ENCODE measurements at places on chromosomes 12 and 14.

- DNase-seq, result no peak
Measured at GRCh38 chr12:59499774-59500173, 96.1 kb upstream of the SLC16A7 start.

DNA sequence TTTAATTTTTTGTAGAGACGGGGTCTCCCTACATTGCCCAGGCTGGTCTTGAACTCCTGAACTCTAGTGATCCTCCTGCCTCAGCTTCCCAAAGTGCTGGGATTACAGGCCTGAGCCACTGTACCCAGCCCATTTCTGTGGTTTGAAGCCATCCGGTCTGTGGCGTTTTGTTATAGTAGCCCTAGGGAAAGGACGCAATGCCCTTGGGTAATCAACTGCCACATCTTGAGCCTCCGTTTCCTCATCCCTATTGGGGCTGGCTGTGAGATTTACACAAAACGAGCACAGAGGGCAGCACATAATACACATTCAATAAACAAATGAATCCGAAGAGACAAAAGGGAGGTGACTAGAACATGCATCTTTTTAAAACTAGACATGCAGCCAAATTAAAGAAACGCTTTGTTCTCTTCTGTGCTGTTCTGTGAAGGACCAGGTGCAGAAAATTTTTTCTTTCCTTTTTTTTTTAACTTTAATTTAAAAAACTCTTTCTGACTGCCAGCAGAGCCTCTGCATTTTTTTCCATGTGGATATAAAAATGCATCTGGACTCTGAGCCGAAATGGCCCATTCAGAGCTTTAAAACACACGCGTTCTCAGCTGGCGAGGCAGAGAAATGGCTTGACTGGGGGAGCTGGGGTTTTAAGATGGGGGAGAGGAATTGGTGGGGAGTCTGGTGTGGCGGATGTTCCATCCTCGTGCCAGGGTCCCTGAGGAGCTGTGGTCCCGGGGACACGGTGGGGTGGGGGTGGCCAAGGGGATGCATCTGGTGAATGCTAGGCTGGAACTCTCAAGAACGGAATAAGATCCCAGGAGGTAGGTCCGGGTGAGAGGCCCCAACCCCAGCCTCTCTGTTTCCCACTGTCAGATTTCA is 119.0 kb downstream of the RBM19 start:
- DNase-seq, result no peak

- no peak for DNase-seq
Measured at GRCh38 chr12:107955966-107956643, 173.0 kb upstream of the WSCD2 start.

DNA sequence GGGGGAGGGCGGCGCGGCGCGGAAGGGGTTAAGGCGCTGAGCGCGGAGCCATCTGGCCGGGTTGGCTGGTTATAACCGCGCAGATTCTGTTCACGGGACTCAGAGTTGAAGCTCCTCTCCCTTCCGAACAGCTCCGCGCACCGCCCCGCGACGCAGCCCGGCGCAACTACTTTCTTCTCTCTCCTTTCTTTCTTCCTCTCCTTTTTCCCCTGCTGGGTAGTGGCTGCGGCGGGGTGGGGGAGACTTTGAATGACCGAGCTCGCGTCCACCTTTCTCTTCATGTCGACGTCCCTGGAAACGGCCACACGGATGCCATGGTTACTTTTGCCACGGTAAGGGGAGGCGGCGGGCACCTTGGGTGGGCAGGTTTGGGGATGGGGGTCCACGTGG is at the start of gene NTF3:
Gene NTF3 (plus strand): TSS at position 98 of the 390 bp plus-strand sequence. CDS start 217 bp downstream, at position 315.
- no peak for DNase-seq

DNA sequence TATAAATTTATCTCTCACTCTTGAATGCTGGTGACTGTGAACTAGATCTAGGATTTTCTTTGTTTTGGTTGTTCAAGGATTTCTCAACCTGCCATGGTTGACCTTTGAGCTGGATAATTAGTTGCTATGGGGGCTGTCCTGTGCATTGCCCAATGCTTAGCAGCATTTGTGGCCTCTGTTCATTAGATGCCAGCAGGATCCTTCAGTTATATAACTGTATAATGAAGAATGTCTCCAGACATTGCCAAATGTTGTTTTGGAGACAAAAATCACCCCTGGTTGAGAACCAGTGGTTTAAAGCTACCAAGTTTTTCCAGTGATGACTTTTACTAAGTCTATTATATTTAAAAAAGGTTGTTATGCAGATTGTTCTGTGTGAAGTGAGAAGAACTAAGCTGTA is 147.9 kb upstream of the STXBP6 start:
- DNase-seq, result no peak

- DNase-seq, result no peak
Measured at GRCh38 chr12:30134229-30134628, 350.5 kb upstream of the TMTC1 start.

DNA sequence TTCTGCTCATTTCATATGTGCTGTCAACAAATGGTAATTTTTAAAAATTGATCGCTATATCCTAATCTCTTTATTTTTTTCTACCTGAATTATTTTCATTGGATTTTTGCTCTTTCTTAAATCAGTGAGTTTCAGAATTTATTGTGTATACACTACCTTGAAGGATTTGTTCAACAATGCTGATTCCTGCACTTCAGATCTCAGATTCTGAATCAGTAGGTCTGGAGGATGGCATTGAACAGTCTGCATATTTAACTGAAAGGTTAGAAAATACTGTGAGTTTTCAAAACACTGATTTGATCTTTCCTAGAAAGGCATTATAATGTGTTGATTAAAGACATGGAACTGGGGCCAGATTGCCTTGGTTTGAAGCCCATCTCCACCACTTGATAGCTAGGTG is 1.6 kb downstream of the G2E3 start:
- no peak for DNase-seq

DNA sequence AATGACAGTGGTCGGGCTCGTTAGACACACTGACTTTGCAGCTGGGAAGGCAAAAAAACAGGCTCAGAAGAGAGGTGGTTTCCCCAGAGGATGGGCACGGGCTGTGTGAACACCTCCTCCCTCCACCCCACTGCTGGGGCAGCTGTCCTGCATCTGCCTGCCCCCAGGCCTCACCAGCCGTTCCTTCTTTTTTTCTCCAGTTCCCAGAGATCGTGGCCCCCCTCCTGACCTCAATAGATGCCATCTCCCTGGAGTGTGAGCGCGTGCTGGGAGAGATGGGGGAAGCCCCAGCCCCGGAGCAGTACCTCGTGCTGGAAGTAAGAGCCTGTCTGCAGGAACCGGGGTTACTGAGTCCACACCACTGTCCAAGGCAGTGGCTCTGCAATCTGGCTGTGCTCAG is 17.4 kb downstream of the MVK start:
- no peak for DNase-seq

DNA sequence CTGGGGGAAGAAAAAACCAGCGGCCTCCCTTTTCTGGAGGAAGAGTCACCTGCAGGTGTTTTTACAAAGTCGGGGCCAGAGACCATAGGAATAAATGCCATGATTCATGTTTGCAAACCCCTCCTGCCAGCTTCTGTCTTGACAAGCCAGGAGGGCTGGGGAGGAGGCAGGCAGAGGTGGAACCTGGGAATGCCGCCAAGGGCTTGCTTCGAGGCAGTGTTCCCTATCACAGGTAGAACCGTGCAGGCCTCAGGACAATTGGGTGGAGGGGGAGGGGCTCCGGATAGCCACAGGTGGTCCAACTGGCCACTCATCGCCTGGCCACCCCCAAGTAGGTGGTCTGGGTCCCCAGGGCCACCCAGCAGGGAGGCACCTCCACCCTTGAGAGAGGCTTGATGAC is 14.2 kb upstream of the DLK1 start:
- DNase-seq, result no peak

DNA sequence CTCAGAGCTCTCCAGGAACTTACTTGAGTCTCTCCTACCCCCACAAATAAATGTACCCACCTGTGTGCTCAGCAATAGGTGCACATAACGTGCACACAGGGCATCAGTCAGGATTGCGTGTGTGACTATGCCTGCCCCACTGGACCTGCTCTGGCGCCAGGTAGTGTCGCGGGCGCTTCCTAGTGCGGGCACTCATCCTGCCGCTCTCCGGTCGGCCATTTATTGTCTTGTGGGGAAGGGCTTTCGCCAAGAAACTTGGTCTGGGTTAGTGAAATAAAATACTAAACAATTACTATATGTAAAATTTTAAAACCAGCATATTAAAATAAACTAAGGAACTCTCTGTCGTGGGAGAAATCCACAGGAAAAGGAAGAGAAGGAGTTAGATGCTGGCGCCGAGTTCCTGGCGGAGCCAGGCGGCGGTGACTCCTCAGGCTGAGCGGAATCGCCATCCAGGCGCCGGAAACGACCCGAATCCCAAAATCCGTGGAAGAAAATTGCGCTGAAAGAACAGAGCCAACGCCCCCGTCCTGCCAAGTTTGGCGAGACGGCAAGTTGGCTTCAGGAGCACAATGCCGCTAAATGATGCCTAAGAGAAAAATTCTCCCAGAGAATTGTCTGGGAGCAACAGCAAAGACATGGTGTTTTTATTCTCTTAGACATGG is 7.9 kb upstream of the HOXC13 start:
- no peak for DNase-seq

GRCh38 chr12:47980197-47980596 is 16.8 kb downstream of the TMEM106C start:
- no peak for DNase-seq

DNA sequence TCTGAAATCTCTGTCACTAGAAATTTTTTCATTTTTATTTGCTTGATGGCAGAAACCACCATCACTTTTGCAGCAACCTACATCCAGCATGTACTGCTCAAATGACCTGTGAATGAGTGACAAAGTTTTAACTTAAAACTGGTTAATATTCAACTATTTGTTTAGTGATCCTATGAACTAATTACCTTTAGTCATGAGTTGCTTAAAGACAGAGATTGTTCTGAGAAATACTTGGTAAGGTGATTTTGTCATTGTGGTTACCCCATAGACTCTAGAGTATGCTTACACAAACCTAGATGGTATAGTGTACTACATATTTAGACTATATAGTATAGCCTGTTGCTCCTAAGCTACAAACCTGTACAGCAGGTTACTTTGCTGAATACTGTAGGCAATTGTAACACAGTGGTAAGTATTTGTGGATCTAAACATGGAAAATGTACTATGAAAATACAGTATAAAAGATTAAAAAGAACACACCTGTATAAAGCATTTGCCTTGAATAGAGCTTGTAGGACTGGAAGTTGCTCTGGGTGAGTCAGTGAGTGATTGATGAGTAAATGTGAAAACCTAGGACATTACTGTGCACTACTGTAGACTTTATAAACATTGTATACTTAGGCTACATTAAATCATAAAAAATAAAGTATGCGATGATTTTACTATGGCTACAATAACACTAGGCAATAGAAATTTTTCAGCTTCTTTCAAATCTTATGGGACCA is 256.6 kb upstream of the PPFIA2 start:
- no peak for DNase-seq

DNA sequence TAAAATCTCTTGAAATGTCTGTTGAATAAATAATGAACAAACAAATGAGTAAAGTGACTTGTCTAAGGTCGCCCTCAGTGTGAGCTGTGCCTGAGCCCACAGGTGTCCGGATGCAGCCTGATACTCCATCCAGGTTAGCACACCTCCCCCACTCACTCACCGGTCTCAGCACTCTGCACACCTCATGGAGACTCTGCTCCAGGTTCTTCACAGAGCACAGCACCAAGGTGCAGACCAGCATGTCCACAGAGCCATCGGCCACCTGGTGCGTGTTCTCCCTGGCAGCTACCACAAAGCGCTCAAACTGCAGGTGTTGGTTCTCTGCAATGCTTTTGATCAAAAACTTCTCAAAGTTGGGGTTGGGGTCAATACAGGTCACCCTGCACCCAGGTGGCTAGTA is 4.1 kb upstream of the KRT7 start:
- DNase-seq, result no peak

GRCh38 chr12:126430921-126431320 is 1365.7 kb downstream of the AACS start:
- DNase-seq, result no peak

GRCh38 chr12:28088566-28089272 is 101.5 kb upstream of the CCDC91 start:
- no peak for DNase-seq

DNA sequence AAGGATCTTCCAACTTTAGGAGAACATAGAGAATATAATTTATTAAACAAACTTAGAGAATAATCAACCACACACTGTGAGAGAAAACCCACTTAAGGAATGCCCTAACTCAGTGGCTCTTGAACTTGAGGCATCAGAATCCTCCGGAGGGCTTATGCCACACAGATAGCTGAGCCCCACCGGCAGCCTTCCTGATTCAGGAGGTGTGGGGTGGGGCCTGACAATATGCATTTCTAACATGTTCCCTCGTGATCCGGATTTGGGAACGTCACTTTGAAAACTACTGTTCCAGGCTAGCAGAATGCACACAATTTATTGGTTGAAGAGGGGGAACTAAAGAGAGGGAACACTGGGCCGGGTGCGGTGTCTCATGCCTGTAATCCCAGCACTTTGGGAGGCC is 2.0 kb upstream of the SOAT2 start:
- no peak for DNase-seq

DNA sequence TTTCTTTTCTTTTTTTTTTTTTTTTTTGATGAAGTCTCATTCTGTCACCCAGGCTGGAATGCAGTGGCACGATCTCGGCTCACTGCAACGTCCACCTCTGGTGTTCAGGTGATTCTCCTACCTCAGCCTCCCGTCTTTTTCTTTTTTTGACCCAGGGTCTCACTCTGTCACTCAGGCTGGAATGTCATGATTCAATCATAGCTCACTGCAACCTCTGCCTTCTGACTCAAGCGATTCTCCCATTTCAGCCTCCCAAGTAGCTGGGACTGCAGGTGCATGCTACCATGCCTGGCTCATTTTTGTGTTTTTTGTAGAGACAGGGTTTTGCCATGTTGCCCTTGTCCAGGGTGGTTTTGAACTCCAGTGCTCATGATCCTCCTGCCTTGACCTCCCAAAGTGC is 12.0 kb downstream of the FUT8 start:
- no peak for DNase-seq

DNA sequence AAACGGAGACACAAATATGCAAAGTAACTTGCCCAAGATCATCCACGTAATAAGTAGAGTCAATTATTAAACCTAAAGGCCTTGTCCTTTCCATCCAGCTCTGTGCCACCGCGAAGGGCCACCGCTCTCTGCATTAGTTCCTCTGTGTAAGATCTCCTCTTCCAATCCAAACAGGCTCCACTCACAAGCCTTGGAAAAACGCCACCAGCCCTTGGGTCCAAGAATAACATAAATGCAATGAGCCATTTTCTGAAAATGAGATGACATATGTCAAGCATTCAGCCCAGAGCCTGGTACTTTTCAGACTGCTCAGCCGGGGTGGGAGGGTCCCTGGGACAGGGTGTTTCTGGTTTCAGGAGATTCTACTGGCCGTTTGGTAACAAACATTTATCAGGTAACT is 30.0 kb downstream of the DGLUCY start:
- no peak for DNase-seq

GRCh38 chr12:111322336-111323250 is 46.3 kb downstream of the PHETA1 start:
- DNase-seq, result no peak
